ENCODE measurements at places on chromosomes 5 and 9.

DNA sequence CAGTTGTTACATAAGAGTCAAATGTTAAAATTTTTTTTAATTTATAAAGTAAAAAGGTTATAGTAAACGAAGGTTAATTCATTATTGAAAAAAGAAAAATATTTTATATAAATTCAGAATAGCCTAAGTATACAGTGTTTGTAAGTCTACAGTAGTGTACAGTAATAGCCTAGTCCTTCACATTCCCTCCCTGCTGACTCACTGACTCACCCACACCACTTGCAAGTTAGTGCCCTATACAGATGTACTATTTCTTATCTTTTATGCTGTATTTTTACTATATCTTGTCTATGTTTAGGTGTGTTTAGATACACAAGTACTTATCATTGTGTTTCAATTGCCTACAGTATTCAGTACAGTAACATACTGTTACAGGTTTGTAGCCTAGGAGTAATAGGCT lies 57.6 kb downstream of the MAMDC2 start:
- no peak for DNase-seq

- no peak for DNase-seq
Measured at GRCh38 chr5:93145767-93146166, 435.3 kb downstream of the NR2F1-AS1 start.

DNA sequence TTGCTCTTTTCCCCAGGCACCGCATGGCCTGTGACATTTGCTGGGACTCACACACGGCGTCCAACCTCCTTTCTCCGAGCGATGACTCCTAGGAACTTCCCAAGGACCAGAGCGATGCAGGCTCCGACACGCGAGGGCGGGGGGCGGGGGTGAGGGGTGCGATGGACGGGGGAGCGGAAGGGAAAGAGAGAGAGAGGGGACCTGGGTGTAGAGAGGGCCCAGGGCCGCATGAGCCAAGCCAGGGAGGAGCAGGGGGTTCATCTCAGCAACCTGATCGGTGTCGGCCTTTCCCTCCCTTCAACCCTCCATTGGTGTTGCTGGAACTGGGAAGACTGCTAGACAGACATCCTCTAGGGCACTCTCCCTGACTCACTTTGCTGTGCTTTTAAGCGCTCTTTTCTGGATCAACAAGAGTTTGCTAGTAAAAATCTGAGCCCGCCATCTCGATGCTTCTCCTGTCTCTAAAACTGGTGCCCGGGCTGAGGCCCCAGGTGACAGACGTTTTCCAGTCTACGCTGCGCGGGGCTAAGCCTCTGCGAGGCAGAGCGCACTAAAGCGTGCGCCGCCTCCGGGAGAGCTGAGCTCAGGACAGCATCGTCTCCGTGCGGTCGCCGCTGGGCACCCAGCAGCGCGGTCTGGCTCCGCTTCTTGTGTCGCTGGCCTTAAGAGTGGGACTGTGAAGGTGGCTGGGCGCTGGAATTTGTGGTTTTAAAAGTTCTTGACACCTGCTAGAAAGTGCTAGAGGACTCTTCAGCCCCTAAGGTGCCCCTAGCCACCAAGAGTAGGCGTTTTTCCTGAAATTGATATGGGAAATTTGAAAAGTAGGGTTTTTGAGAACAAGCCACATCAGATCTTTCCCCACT lies 1.0 kb upstream of the TSLP start:
- DNase-seq, result no peak

- no peak for DNase-seq
Measured at GRCh38 chr5:3995954-3996619, 400.5 kb downstream of the IRX1 start.

- no peak for DNase-seq
Measured at GRCh38 chr9:120920806-120921178, 5.8 kb downstream of the TRAF1 start.

GRCh38 chr5:1332461-1333001 lies 12.4 kb downstream of the CLPTM1L start:
- DNase-seq, result no peak

DNA sequence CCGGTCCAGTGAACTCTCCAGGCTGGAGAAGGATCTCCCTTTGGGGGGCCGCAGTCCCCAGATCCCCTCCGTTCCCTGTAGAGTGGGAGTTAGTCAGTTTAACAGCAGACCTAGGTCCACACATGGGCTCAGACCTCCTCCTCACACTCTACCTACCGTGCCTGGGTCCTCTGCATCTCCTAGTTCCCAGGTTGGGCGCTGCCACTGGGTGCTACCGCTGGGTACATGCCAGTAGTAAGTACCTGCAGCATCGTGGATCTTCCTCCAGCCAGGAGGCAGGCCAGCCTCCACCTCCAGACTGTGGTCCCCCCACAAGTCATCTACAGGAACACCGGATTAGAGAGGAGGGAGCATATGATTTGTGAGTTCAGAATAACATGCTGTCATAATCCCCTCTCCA lies 802 bp downstream of the APBB3 start:
- DNase-seq, result no peak

DNA sequence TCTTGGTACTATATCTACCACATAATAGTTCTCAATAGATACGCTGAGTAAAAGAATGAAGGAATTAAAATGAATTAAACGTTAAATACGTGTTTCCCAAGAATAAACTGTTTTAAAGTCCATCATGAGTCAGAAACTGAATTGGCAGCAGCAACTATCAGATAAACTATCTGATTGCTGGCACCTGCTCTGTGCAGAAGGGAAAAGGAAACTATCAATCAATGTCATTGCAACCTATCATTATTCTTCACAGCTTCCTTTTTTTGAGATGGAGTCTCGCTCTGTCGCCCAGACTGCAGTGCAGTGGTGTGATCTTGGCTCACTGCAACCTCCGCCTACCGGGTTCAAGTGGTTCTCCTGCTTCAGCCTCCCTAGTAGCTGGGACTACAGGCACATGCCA lies 8.8 kb upstream of the WDR36 start:
- no peak for DNase-seq

DNA sequence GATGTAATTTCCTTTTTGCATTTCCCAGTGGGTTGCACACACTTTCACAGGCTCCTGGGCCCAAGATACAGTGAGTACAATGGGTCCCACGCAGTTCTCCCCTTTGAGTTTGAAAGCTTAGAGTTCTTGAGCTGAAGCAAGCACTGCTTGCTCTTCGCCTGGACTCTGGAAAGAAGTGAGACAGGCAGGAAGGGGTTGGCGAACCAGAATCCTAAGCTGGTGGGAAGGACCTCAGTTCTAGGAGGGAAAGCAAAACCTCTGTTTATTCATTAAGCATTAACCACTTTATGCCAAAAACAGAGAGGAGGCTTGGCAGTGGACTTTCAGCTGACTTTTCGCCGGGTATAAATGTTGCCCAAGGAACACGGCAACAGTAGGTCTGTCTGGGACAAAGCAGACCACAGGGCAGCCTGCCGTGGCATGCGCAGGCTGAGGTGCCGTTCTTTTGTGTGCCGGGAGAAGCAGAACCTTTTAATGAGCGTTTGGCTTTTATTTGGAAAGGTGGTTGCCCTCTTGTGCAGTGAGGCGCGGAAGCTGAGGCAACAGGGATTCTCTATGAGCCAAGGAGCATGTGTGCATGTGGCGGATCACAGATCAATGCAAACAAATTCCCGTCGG lies 239.9 kb upstream of the PANK3 start:
- DNase-seq, result no peak

GRCh38 chr5:107242411-107243219 lies 428.1 kb downstream of the EFNA5 start:
- DNase-seq, result no peak

DNA sequence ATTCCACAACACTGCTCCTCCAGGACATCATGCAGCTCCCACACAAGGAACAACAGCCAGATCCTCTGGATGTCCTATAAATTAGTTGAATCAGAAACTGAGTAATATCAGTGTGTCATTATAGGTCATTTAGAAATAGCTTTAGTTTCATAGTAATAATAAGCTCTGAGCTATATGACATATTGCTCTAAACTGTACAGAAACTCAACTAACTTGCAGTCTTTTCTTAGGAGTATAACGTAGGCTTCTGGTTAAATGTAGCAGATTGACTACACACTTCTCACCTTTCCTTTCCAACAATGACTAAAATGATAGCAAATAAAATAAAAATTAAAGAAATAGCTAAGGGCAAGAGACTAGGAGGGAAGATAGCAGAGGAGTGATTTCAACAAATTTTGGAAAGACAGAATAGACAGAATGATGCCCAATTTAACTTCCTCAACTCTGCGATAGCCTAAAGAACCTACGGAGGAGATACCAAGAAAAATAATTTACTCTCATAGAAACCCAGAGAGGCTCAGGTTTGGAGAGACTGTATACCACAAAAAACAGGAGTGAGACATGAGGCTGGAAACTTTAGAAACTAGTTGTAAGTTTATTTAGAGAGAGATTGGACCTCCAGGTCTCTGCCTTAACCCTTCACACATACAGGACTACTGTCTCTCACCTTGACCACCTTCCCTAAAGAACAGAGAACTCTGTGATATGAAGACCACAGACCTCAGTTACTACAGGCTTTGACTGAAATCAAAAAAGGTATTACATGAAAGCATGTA lies 193.7 kb downstream of the TSSK1B start:
- DNase-seq, result no peak

GRCh38 chr5:101688156-101688555 lies 607.9 kb downstream of the SLCO4C1 start:
- no peak for DNase-seq

DNA sequence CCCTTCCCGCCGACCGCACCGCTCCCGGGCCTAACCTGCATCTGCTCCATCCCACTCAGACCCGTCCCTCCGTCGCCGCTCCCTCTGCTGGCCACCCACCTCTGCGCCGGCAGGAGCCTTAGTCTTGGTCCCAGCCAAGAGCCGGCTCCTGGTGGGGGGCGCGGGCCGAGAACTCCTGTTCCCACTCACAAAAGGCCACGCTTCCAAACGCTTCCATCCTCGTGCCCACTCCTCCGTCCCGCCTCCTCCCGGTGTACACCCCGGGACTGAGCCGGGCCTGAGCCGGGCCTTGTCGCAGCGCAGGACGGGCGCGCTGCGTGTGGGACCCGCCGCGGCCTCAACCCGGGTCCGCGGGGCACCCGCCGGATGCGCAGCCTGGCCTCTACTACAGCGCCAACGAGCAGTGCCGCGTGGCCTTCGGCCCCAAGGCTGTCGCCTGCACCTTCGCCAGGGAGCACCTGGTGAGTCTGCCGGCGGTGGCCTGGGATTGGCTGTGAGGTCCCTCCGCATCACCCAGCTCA lies 7.5 kb downstream of the ADAMTS13 start:
- DNase-seq, result no peak

DNA sequence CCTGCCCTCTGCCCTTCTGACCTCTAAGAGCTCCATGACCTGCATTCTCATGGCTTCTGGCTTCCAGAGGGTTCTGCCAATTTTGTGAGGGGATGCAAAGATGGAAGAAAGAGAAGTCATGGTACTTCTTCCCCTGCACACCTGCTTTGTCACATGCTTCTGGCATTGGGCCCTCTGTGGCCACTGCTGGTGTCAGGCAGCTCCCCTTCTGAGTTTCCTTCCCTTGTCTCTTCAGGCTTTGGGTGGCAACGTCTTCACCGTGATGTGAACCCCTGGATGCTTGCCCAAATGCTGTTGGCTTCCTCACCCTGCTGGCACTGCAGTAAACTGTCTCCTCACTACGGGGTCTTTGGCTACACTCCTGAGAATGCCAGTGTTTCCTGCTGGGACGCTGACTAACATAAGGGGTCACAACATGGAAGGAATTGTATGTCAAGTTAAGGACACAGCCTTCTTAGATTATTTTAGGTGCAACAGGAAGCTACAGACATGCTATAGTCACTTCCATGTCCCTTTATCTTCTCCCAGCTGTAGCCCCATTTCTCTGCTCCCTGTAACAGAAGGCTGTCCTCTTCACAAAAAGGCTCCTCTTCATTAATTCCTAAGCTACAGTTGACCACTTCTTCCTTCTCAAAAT lies 8.9 kb upstream of the CLINT1 start:
- DNase-seq, result no peak

DNA sequence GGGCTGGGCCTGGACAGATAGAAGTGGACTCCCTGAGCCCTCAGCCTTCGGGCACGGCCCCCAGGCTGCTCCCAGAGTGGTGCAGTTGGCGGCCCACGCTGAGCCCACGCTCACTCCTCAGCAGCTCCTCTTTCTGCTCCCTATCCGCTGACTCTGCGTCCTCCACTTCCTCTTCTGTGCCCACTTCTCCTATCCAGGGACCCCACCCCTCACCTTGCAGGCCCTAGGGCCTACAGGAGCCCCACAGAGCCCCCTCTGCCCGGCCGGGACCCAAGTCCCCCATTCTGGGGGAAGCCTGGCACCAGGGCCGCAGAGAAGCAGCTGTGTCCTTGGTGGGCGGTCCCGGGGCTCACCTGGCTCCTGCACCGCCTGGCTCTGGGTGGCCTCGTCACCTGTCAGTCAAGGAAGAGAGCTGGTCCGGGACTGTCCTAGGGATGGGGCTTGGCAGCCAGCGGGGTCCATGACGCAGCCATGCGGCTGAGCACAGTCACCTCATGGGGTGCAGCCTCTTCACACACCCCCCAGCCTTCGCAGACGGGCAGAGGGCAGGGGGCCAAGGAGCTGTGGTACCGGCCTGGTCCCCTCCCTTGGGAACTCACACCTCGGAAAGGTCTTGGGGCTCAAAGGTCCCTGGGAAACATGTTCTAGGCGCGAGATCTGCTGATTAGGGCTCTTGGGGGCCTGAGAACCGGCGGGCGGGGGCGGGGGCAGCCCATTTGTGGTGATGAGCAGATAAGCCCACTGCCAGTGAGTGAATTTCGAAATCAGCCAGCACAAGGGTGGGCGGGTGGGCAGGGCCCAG lies 5.4 kb upstream of the NRARP start:
- no peak for DNase-seq

GRCh38 chr5:159510282-159510681 lies 180.0 kb upstream of the IL12B start:
- no peak for DNase-seq

DNA sequence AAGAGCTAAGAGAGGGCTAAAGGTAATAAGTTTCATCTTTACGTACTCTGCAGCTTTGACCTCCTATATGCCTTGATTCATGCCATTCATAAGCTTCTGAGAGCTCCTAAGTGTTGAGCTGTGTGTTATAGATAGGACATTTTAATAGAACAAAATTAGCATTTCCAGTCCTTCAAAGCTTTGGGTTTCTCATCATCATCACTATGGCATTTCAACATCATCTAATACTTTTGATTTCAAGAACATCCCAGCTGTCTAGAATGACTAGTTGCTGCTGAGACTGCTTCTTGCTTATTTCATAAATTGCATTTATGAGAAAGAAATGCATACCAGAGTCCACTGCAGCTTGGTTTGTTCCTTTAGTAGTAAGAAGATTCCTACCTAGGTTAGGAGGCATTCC lies 201.7 kb downstream of the SGCD start:
- DNase-seq, result no peak

- no peak for DNase-seq
Measured at GRCh38 chr9:4090491-4090890, 209.4 kb downstream of the GLIS3 start.

DNA sequence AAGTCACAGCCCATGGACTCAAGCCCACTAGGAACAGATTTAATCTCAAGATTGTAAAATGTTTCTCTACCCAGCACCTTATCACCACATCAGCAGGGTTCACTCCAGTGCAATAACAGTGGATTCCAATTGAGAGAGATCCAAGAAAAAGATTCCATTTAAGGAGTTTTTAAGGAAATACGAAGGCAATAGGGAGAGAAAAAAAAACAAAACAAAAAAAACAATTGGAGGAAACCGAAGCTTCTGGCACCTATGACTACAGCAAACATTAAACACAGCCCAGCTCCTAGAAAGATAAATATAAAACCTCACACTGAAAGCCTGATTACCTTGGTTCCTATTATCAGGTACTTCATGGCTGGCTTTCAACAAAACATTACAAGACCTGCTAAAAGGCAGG lies 192.7 kb downstream of the DAB2IP start:
- DNase-seq, result no peak

Measured in NCI-H187 (cell line).